ENCODE measurements at places on chromosomes 2 and 18.

- no peak for DNase-seq
Measured at GRCh38 chr2:16296331-16297250, 356.2 kb downstream of the MYCN start.

- DNase-seq: no peak
Measured at GRCh38 chr2:163200741-163201140, 362.2 kb upstream of the KCNH7 start.

GRCh38 chr2:23423873-23424680 lies 39.1 kb downstream of the KLHL29 start:
- no peak for DNase-seq

- DNase-seq: no peak
Measured at GRCh38 chr18:45667056-45667736, 51.9 kb downstream of the SLC14A2 start.

GRCh38 chr2:196914867-196915460 lies 11.5 kb downstream of the PGAP1 start:
- no peak for DNase-seq

- no peak for DNase-seq
Measured at GRCh38 chr18:26438980-26439379, 109.4 kb downstream of the KCTD1 start.

DNA sequence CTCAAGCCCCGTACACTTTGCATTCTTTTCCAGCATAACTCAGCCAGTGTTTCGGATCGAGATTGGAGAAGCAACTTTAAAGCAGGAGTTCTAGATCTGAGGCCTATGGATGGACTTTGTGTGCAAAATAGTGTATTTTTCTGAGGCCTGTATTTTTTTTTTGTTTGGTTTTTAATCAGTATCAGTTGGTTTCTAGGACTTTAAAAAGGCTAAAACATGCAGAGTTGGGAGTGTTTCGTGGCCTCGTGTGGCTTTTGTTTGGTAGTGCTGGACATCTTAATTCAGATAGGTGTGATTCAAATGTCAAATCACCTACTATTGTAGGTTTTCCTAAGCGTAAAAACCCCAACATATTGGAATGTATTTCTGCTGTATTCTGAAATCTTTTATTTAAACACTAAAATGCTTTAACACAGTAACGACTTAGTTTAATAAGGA lies 282 bp upstream of the PUS10 start:
- no peak for DNase-seq

DNA sequence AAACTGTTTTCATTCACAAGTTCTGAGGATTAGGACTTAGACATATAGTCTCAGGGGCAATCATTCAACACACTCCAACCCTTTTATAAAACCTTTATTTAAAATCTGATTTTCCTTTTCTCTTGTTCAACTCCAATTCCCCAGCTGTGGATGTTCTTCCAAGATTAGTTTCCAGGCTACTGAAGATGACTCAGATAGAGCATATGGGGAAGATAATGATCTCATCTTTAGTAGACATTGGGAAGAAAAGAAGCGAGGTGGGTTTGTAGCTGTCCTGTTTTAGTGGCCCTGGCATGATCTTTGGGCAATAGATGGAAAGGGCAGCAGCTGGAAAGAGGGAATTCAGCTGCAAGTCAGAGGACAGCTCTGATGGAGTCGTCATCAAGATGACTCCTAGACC lies 247.7 kb upstream of the CCDC68 start:
- DNase-seq: no peak

- DNase-seq: peak; percentile 23
Measured at GRCh38 chr18:11591957-11592356, 17.4 kb upstream of the SLC35G4 start.

GRCh38 chr2:134004467-134004866 lies 249.4 kb upstream of the MGAT5 start:
- no peak for DNase-seq

DNA sequence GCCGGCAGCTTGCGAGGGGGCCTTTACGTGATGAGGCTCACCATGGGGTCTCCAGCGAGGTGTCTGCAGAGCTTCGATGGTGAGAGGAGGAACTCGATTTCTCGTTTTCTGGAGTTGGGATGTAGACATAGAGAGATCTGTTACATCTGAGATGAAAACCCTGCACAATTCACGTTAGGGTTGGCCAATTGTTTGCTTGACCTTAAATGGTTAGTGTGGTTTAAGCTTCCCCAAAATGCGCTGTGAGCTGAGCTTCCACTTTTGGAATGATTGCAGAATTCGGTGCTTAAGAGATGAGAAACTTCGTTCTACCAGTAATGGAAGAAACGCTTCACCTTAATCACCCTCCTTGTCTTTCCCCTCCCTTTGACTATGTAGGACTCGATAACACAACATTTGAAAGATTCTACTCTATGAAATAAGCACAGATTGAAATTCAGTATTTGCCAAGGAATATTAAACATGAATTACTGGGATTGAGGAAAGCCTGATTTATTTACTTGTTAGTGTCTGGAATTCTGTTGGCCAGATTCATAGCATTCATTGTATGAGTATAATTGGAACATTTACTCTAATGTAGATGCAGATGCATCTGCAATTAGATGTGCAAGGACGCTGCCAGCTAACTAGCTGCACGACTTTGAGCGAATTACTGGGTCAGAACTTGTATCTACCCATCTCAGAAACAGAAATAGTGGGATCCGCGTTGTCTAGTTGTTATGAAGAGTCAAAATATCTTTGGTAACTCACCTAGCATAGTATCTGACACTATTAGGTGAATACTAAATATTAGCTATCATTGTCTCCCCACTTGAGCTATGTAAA lies 1.6 kb upstream of the KLF7 start:
- DNase-seq: no peak

- DNase-seq: no peak
Measured at GRCh38 chr2:68832233-68832869, 38.8 kb downstream of the BMP10 start.

- no peak for DNase-seq
Measured at GRCh38 chr18:36650266-36650665, 178.5 kb downstream of the TPGS2 start.

DNA sequence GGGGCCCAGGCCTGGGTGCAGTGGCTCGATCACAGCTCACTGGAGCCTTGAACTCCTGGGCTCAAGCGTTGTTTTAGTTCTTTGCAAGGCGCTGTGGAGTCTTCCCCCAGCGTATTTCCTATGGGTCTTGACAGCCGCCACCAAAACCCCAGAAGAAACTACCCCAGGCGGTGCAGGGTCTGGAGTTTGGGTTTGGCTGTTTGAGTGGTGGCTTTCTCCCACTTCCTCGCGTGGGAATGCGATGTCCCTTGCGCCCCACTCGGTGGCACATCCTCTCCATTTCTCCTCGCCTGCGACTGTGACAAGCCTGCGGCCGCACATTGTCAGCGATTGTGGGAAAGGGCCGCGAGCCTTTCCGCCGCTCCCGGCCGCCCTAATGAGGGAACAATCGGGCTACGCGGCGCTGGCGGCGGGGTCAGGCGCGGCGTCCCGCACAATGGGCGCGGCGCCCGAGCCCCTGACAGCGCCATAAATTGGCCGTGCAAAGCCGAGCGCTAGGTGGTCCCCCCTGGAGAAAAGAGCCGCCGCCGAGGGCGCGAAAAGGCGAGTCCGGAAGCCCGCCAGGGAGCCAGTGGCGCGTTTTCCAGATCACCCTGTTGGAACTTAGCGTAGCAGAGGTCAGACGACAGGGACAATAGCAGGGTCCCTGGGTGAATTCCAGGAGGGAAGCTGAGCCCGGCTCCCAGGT lies 194.9 kb upstream of the POU3F3 start:
- no peak for DNase-seq

DNA sequence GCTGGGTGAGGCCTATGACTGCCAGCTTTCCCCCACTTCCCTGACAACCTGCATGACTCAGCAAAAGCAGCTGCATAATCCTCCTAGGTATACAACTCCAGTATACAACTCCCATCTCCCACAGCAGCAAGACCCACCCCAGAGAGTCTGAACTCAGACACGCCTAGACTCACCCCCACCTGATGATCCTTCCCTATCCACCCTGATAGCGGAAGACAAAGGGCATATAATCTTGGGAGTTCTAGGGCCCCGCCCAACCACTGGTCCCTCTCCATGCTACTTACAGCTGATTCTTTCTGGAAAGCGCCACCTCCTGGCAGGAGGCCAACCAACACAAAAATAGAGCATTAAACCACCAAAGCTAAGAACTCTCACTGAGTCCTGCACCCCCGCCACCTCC lies 296.5 kb downstream of the DCC start:
- no peak for DNase-seq

DNA sequence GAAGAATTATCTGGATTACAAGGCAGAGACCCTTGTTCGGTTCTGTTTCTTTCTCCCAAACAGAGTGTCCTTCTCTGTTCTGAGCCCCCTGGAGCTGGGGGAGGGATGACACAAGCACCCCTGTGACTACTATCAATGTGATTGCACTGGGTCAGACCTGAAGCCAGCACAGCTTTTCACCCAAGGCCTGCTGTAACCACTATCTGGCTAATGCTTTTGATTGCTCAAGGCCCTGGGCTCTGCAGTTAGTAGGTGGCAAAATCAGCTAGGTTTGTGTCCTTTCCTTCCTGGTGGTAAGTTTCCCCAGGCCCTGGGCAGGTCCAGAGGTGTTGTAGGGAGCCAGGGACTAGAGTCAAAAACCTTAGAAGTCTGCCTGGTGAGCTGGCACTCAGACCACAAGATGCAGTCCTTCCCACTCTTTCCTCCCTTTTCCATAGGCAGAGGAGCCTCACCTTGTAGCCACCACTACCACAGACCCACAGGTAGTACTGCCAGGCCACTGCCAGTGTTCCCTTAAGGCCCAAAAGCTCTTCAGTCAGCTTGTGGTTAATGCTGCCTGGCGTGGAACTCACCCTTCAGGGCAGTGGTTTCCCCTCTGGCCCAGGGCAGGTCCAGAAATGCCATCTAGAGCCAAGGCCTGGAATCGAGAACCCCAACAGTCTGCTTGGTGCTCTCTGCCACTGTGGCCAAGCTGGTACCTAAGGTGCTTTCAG lies 83.0 kb downstream of the FAM117B start:
- DNase-seq: no peak

DNA sequence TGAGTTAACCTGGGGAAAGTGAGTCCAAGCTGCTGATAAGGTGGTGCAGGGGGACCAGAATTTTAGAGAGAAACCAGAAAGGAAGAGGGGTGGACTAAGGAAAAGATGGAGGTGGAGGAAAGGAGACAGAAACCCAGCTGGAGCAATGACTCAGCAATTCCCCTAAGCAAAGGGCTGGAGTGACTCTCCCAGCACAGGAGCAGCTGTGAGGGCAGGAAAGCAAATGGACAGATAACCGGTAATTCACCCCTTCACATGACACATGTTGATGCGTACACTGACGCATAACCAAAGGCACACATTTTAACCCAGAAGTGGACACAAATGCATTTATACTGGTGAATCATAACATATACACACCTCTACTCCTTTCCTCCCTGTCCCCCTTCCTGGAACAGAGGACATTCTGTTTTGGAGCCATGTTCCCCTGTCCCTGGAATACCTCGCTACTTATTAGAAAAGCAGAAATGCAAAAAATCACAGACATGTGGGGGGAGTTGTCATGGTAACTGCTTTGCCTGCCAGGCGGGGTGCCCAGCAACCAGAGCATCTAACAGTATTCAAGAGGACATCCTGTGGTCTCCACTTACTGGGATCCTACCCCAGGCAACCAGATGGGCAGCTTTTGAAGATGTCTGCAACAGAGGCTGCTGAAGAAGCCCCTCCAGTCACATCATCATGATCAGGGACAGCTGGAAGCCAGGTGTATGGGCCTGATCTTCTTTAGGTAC lies 4.7 kb downstream of the CDK5R2 start:
- no peak for DNase-seq

- no peak for DNase-seq
Measured at GRCh38 chr18:46072376-46072867, 362 bp upstream of the PSTPIP2 start.

GRCh38 chr18:56569416-56569815 lies 69.0 kb downstream of the TXNL1 start:
- no peak for DNase-seq

DNA sequence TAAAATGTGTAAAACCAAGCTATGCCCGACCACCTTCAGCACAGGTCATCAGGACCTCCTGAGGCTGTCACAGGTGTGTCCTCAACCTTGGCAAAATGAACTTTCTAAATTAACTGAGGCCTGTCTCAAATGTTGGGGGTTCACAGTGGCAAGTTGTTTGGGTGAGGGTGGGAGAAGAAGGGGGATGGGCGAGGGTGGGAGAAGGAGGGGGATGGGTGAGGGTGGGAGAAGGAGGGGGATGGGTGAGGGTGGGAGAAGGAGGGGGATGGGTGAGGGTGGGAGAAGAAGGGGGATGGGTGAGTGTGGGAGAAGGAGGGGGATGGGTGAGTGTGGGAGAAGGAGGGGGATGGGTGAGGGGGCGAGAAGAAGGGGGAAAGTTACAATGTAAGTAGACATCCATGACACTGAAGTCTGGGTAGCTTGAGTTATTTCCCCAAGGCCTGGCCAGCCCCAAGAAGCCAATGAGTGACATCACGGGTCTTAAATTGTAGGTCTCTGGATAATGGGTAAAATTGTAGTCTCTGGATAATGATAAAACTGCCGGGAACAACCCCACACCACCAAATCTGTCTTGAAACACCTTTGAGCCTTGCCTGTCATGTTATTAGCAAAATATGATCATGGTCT lies 56.3 kb downstream of the TIMM21 start:
- no peak for DNase-seq

DNA sequence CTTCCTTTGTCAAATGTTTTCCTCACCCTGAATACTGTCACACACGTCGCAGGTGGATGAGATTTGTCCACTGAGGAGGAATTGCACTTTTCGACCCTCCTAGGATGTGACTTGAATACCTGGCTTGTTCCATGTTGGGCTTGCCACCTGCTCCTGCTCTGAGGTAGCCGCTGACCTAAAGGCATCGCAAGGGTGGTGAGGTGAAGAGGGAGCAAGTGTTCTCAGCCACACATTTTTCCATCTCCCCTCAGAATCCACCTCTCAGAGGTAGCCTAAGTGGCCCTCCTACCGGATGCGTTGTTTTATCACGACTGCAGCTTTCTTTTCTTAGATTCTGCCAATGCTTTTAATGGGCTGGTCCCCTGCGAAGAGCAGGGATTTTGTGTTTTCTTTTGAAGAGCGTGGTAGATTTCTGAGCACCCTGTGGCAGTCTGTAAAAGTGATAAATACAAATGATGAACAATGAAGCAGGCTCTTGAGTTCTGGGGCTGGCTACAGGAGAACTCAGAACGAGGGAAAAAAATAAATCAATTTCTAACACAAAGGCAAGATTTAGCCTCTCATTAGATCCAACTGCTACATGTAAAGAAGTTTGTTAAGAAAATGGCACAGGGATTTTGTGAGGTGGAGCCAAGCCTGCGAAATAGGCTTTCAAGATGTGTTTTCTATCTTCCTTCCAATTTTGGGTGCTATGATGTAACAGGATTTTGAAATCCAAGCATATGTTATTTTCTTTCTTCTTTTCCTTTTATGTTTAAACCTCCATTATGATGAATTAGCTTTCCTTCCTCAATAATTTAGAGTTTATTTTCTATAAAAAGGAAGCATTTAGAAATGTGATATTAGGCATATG lies 386.7 kb downstream of the TGIF1 start:
- DNase-seq: no peak

Measured in iPS DF 19.7 (cell line).